Stimulated activated CD8-positive, alpha-beta memory T cell treated with anti-CD3 and anti-CD28 coated beads, Interleukin-7, amount 100 ng/mL, for 48 hours (primary cell): ENCODE measurements at places on chromosomes 6 and 20.

DNA sequence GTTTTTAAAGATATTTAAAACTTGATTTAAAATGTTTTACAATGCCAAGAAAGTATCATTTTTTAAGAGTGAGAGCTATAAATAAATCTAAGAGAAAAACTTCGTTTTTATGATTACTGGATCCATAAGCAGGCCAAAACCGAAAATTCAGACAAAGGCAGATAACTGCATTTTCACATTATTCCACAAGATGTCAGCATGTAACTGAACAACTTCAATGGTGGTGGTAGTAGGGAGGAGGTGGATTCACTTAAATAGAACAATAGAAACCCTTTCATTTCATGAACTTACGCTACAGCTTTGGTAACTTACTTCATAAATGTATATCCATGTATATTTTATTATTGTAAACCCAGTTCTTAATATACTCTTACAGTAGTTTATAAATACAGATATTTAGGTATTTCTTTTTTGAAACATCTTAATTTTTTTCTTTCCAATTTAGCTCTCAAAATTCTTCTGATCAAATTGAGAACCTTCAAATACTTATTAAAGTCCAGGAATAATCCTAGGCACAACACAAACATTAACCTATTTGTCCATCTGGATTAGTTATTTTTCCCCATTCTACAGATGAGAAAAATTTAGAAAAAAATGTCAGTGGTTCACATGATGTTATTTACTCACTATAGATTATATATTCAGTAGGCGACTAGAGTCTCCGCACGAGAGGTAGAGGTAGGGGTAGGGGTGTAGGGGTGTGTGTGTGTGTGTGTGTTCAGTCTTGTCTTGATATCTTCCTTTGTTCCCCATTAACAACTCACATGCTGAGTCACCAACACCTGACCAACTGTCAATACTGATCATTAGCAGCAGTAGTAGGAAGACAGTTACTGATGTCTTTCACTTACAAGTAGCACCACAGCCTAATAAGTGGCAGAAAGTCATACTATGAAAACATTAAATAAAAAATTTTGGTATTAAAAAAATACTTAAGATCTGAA lies 111.5 kb downstream of the ARHGAP18 start:
- no peak for DNase-seq

- no peak for DNase-seq
Observed at GRCh38 chr6:131054392-131055250, 8.4 kb downstream of the EPB41L2 start.

DNA sequence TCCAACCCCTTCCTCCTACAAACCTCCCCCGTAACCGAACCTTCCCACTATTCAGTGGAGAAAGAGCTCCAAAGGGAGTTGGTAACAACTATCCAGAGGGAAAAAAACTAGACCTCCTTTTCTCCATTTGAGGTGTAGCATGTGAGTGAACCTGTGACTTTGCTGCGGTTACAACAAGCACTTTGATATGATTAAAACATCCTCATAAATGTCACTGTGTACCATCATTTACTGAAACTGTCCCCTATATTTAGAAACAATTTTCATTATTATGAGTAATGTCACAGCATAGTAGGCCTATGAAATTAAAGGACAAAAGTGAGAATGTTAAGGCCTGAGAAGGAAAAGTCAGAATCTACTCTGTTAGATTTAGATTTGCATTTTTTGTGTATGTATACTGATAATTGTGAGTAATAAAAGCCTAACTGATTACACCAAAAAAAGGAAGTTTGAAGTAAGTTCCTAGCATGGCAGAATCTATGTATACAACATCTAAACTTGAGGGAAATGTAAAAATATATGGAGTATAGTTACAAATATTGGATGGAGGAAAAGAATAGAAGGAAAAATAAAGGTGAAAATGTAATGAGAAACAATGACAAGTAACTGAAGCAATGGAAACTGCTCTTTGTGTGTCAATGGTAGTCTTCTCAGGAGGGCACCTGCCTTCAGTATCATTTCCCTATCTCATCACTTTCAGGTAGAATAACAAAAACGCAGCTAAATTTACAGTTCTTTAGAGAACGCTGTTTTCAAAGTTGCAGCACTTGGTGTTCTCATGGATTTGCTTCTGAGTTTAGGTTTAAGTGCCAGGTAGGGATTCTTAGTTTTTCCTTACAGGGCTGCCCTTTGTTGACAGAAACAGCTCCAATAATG lies 145.9 kb downstream of the IMPG1 start:
- no peak for DNase-seq

DNA sequence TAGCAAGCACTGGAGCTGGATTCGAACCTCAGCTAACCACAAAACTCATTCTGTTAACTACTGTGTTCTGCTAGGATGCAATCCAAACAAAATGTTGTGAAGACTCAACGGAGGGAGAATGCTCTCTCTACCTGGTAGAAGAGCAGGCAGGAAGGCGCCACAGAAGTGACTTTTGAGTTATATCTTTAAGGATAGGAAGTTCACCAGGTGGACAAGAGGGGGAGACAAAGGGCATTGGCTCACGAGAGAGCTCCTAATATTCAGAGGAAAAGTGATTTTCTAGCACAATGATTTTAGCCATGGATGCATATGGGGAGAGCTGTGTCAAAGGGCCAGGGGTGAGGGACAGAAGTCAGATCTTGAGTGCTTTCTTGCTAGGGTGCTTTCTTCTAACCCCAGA lies 108.4 kb upstream of the MAFB start:
- DNase-seq: no peak

GRCh38 chr6:45297320-45297719 lies 30.8 kb upstream of the RUNX2 start:
- no peak for DNase-seq

DNA sequence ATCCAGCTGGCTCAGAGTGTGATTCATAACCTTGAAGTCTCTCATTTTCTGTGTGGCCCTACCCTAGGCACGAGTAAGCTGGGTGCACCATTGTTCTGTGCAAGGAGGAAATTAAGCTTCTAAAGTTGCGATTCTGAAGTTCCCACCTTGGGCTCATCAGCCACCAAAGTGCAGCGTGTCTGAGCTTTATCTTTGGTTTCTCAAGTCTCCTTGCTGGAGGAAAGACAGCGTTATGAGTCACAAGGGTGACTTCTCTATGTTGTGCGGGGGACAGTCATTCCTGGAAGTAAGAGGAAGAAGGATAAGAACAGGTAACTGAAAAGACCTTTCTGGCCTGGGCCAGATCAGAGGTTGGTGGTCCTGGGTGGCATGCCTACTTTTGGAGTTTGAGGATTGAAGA lies 16.8 kb downstream of the MRAP2 start:
- DNase-seq: no peak

DNA sequence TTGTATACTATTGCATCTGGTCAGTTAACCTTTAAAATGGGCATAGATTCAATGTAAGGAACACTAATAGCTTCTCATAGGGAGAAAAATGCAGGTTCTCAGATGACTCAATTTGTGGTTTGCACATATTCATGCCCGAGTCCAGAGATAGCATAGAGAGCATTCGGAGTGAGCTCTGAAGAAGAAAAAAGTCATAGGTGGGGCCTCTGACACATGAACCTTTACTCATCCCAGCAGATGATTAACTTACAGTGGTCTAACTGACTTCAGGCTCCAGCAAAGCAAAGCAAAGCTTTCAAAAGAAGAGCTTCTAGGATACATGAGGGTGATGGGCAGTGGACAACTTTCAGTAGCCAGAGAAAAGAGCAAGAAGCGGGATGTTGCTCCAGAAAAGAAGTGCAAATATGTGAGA lies 55.3 kb upstream of the BTN3A2 start:
- no peak for DNase-seq

GRCh38 chr6:147651249-147652063 lies 143.0 kb downstream of the SAMD5 start:
- DNase-seq: no peak

GRCh38 chr6:6875818-6876470 lies 231.8 kb upstream of the RREB1 start:
- no peak for DNase-seq

DNA sequence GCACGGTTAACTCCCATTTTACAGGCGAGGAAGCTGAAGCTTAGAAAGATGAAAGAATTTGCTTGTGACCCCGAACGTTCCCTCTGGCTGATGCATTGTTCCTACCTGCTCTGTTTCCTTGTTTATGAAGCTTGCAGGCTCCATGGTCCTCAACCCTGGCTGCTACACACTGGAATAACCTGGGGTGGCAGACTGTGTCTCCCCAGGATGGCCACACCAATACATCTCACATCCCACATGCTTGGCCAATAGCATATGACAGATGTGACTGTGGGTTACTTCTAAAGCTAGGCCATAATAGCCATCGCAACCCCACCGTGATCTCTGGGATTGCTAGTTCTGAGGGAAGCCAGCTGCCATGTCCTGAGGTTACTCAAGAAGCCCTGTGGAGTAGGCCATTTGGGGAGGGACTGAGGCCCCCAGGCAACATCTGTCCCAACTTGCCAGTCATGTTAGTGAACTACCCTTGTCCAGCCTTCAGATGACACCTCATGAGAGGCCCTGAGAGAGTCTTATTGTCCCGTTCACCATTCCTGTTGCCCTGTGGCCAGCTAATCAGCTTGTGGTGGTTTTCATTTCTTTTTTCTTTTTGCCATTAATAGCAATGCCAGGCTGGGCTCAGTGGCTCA lies 6.7 kb upstream of the FAM110A start:
- no peak for DNase-seq

DNA sequence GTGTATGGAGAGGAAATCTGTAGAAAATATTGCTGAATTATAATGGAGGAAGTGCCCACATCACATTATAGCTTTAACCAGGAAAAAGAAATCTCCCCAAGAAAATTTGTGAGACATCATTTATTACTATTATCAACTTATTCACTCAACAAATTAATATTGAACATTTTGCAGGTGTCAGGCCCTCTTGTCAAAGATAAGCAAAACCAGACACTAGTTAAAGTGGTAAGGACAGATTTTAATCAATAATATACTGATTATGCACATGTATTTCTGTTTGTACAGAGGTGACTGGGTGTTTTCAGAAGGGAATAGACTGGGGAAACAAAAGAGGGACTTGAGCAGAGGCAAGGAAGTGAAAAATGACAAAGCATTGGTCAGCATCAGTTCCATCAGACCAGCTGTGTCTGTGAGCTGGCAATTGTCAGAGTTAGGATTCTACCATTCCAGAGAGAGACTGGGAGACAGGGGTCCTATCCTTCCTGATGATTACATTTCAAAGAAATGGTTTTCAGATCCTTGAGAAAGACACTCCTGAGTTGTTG lies 519.2 kb downstream of the UTRN start:
- no peak for DNase-seq

DNA sequence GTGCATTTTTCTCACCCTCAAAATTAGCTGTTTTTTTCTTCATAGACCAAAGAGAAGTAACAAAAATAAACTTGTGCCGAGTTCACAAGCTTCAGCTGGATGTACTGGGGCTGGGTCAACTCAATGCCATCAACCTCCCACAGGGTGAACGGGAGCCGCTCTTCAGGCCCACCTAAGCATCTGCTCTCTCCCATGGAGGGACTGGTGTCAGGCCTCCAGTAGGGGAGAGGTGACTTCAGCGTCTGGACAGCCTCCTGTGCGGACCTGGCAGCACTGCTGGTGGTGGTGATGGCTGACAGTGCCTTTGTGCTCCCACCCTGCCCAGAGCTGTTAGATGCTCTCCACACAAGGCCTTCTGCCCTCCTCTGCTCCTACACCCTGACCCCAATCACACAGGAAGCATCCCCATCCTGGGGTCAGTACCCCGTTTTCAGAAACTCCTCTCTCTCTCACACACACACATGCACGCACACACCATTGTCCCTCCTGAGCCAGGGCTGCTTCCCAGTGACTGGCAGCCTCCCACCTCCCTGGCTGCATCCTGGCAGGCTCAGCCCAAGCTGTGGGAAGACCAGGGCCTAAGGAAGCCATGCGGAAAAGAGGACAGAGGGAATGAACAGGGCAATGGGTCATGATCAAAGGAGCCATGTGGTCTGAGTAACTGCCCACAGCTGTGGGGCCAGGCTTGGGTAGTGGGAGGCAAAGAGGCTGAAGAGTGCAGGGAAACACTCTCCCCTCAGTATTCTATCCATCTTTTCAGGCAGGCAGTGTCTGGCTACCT lies 17.7 kb downstream of the CST8 start:
- no peak for DNase-seq

DNA sequence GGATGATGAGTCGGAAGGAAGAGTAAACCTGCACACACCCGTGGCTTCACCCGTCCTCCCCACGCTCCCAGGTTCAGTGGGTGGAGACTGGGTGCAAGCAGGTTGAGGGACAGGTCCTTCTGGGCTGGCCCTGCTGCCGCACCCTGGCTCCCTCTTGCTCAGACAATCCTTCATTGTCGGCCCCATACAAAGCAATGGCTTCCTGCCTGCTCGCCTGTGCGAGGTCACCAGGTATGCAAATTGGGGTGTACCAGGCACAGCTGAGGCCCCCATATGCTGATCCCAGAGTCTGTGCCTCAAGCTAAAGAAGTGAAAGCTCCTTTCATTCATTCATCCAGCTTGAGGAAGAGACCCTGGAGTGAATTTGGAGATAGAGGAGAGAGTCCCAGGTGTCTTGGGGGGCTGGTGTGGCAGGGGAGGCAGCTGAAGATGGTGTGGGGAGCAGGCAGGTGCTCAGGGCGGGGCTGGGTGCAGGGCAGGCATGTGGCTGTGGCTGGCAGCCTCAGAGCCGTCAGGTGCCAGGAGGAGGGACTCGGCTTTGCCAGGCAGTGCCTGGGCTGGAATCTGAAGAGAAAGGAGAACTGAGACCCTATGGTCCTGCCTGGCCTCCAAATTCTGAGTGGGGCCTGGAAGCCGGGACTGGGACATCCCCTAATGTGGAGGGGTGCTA lies 4.7 kb downstream of the SLCO4A1 start:
- DNase-seq: no peak

DNA sequence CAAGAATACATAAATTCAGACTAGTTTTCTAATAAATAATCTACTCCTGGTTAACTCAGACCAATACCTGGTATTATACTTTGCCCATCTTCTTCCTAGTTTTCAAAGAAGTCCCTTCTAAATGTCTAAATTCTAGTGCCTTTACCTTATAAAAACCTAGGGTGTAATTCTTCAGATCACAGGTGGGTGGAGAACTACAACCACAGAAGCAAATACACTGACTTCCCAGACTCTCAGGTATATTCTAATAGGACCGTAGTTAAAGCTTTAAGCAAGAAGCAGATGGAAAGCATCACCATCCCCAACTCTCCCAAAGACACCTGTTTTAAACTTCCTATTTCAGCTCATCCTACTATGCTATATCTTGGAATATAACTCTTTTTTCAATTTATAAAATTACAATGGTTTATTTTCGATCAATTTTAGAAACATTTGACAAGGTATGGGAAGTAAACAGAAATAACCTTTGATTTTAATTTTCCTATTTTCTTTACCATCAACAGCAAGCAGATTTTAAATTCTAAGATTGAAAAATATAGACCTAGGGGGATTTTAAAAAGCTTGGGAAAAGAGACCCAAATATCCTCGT lies 15.8 kb downstream of the MAN1A1 start:
- DNase-seq: no peak

DNA sequence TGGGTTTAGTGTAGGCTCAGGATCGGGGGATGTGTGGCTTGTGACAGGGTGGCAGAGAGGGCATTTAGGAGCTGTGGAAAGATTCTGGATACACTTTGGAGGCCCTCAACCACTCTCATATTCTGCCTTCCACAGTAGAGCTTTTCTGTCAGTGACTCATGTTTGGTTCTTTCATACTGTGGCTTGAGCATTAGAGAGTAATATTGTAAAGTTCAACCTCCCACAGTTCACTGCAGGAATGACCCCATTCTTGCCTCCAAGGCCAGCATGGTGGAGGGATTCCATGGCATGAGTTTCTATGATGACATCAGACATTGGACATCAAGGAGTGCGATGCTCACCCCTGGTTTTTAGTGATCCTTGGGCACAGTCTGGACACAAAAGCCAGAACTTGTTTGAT lies 50.9 kb downstream of the DTD1 start:
- DNase-seq: no peak

GRCh38 chr6:50128420-50129005 lies 78.8 kb upstream of the DEFB112 start:
- no peak for DNase-seq

GRCh38 chr6:29696147-29697125 lies 15.5 kb upstream of the ZFP57 start:
- DNase-seq: no peak
